GM06990 (cell line): ENCODE measurements at places on chromosomes 2 and 18.

- no peak for DNase-seq
Observed at GRCh38 chr2:201084863-201085262, 13.1 kb downstream of the NDUFB3 start.

GRCh38 chr18:49030138-49030537, 79.4 kb upstream of the SMAD7 start:
- no peak for DNase-seq

GRCh38 chr18:74567822-74568221, 29.8 kb upstream of the ZNF407 start:
- DNase-seq: no peak

GRCh38 chr2:88857951-88858411, 166.5 kb downstream of the RPIA start:
- no peak for DNase-seq

GRCh38 chr2:240310201-240310600, 125.3 kb upstream of the GPC1 start:
- no peak for DNase-seq

DNA sequence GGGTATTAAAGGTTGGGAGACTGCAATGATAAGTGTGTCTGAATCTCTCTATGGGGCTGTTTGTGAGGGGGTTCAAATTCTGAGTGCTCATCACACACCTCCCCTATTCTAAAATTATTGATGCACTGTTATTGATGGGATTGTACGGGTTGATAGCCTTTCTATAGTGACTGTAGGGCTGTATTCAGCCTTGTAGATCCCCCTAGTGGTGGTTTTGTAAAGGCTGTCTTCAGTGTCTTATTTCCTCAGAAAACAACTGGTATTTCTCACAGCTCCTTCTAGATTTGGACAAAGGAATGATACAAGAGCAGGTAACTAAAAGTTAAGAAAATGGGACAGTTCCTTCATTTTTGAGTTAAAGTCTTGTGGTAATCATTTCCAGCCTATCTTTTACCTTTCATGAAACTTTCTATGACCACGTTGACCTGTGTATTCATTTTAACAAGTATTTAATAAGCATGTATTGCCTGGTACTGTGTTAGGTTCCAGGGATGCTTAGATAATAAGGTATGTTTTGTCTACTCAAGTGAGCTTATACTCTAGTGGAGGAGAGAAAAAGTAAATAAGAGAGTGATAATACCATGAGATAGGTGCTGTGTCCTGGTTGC, 21.2 kb downstream of the SMAD4 start:
- no peak for DNase-seq

- no peak for DNase-seq
Observed at GRCh38 chr2:61410185-61410584, 60.7 kb downstream of the USP34 start.

- DNase-seq: no peak
Observed at GRCh38 chr2:102749938-102750337, 11.9 kb upstream of the TMEM182 start.

DNA sequence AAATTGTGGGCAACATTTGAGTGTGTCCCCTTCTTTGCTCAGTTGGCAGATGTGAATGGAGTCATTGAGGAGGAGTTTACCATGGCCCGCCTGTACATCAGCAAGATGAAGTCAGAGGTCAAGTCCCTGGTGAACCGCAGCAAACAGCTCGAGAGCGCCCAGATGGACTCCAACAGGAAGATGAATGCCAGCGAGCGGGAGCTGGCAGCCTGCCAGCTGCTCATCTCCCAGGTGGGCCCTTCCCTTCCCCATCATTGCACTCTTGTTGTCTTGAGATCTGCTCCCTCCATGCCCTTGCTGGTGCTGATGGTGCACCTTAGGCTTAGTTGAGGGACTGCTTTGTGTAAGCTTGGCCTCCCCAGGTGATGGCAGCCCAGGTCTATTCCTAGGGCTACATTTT, 47.5 kb upstream of the LYPD6B start:
- DNase-seq: no peak

DNA sequence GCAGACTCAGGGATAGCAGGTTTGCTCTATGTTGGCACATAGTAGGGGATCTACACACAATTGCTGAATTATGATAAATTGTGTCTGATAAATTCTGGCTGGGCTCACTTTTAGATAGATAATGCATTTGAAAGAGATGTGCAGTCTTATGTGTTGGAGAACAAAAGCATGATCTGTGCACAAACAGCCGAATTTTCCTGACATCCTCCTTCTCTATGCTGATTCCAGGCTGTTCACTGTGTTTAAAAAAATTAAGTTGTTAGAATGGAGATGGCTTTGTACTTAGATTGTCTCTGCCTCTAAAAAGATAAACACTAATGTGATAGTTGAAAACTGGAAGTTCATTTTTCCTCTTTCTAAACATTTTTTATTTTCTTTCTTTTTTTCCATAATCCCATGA, 2.1 kb downstream of the CERS6 start:
- no peak for DNase-seq

- DNase-seq: no peak
Observed at GRCh38 chr2:89837962-89838625, 1146.6 kb downstream of the RPIA start.

DNA sequence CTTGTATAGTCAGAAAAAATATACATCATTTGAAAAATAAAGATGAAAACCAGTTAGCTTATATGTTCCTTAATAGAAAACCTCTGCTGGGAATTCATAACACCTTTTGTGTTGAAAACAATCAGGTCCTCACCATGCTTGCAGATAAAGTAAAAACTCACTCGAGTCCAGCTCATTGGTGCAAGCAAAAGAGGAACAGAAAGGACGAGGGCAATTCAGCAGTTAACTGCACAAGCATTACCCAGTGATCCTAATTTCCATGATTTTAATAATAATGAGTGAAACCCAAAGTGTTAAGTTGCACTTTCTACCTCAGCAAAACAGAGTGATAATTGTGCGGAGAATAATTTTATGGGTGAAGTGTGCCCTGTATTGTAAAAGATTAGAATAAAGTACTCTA, 839.9 kb downstream of the BCL11A start:
- no peak for DNase-seq

GRCh38 chr2:24972315-24972961, 683 bp upstream of the DNAJC27 start:
- DNase-seq: no peak

DNA sequence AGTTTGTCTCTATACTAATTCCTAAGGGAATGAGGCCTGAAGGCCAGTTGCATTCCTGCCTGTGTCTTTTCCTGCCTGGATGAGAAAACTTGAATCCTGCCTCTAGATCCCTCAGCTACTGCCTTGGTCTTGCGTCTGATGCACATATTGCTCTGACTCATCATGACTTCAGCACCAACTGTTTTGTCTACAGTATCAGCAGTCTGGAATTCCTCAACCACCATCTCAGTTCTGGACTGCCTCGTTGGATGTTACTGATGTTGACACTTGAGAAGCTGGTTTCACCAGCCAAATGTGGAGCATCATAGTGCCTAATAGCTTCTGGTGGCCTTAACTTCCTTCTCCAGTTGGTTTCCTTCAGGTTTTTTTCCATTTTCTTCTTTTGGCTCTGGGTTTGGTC, 211.0 kb downstream of the CTNNA2 start:
- no peak for DNase-seq

DNA sequence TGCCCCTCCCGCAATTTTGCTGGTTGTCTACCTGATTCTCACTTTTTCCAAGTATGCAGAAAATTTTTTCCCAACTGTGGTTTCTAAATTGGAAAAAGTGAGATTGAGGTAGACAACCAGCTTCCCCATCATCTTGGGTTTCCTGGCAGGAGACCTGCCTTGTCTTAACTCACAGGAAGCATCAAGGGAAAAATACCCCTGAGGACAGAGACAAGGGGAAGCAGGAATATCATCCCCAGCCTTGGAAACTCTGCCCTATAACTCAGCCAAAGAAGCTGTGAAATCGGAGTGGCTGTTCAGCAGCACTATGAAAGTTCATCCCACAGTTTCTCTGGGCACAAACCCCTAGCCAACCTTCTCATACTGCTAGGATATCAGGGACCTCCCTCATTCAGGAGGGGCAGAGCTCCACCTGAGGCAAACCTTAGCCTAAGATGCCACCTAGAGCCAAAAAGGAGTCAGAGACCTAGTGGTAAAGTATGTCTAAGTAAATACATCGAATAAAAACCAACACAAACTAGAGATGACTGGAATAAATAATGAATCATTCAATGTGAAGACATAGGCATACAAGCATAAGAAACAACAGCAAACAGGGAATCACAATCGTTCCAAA, 68.2 kb downstream of the ZSWIM2 start:
- no peak for DNase-seq

DNA sequence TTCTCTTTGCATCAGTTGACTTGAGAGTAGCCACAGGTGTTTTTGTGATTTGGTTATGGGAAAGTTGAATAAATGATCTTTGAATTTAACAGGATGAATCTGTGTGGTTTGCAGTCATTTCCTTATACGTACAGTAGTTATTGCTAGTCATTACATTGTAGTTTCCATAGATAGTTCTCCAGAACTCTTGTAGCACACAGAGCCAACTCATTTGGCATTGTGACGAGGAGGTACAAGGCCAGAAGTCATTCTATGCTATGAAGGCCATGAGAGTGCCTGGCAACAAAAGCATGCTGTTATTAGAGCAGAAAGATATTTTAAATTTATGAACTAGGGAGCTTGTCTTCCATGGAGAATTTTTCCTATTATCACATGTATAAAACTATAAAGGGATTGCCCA, 973.0 kb upstream of the CHAC2 start:
- no peak for DNase-seq

DNA sequence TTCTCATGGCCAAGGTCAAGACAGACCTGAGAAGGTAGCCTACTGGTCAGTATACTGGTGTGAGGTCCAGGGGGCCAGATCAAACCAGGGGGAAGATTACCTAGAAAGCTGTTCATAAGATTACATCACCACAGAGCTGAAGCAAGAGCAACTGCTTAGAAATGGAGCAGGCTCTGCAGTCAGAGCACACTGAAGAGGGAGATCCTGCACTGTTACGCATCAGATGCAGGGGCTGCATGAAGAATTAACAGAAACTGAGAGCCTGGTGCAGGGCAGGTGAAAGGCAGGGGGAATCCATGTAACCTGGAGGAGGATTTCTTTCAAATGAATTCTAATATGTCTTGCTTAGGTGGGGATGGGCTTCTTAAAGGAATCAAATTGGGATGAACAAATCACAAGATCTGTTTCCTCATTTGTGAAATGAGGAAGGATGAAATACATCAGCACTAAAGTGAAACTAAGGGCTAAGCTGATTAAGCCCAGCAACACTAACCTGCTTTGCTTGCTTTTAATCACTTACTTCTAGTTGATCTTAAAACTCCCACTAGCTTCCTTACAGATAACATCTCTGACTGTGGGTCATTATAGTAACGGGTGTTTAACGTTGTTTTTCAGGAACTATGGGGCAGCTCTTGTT, 74.3 kb upstream of the ADAM23 start:
- DNase-seq: peak; percentile 30

- DNase-seq: no peak
Observed at GRCh38 chr2:15640261-15640711, 48.6 kb downstream of the DDX1 start.
